ENCODE measurements at places on chromosomes 2 and 18.

DNA sequence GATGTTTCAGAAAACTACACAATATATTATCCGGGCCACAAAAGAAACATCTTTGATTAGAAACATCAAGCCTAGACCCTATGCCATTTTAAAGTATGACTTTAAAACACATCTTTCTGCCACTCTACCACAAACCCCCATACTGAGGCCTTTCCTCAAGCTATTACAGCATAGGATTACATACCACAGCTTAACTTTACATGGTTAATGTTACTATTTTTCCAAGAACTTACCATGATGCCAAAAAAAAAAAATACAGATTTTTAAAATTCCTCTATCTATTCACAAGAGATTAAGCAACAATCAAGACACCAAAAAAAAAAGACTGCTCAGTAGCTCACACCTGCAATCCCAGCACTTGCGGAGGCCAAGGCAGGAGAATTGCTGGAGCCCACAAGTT is 9.0 kb downstream of the NCKAP1 start:
- DNase-seq: no peak

GRCh38 chr2:61887717-61888266 is 664 bp downstream of the CCT4 start:
- DNase-seq: peak; percentile 41

DNA sequence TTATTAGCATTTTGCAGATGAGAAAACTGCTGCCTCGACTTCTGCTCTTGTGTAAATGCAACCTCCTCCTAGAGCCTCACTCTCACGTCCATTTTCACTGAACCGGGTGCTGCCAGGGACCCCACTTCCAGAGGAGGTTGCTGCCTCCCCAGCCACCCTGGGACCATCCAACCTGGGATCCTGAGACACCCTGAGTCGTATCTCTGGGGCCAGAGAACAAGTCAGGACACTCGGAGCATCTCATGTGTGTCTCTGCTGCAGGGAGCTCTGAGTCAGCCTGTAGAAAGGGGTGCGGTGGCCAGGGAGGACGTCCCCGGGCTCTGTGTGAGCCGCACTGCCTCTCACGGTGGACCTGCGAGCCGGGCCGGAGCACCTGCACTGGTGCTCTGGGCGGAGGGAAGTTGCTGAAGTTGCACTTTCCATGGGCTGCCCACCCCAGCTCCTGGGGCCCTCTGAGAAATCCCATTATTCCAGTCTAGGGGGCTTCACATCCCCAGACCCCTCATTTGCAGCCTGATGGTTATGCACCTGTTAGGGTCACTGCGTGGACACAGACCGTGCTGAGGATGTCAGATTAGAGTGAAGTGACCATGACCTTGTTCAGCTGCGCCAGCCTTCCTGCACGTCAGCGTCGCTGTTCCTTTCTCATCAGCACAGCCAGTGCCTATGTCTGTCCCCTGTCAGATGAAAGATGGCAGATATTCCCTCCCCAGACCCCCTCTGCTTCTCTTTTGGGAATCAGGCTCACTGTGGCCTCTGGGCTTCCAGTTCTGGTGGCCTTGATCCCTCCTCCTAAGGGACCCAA is 230.4 kb downstream of the KLHL29 start:
- DNase-seq: no peak

GRCh38 chr2:14700753-14701152 is 68.2 kb downstream of the LRATD1 start:
- DNase-seq: no peak

GRCh38 chr2:181594322-181594721 is 62.6 kb downstream of the CERKL start:
- DNase-seq: no peak

- DNase-seq: no peak
These were observed 32.9 kb upstream of the SCG2 start for GRCh38 chr2:223635080-223635479.
